Left lobe of liver (tissue), 2 donors: ENCODE measurements at places on chromosomes 6 and 20. TPM values are rescaled to one million over a fixed set of nuclear protein-coding genes. Genes with fewer than 3 reads are reported as not detected.

The SRMS gene
- total RNA-seq, result not detected

- no peak for DNase-seq
Measured at GRCh38 chr6:150157081-150157480, 14.2 kb downstream of the PPP1R14C start.

The SNRPB gene
- total RNA-seq, result 30.0 TPM

- DNase-seq, result no peak
Measured at GRCh38 chr20:46308258-46309157, at the start of gene CDH22. Gene CDH22 (minus strand): TSS chr20:46308498. CDS start chr20:46251294, 57,204 bp downstream.

DNA sequence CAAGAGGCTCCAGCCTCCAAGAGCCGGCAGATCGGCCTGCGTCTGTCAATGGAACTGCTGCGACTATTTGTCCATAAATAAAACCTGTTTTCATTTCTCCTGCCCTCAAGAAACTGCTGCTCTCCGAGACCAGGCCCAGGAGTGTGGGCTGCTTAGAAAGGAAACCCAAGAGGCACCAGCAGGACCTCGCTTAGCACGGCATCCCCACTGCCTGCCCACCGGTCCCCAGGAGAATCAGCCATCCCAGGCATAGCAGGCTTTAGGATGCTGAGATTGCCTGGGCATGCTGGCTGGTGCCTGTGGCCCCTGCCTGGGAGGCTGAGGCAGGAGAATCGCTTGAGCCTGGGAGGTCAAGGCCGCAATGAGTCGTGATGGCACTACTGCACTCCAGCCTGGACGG lies 17.6 kb downstream of the NTSR1 start:
- DNase-seq, result no peak

- DNase-seq, result no peak
Measured at GRCh38 chr6:20565342-20565741, 31.1 kb downstream of the CDKAL1 start.

- no peak for DNase-seq
Measured at GRCh38 chr6:26197933-26198721, 110.9 kb downstream of the HFE start.
